ENCODE measurements at places on chromosomes 6 and 20. TPM values are rescaled to one million over a fixed set of nuclear protein-coding genes. Genes with fewer than 3 reads are reported as not detected.

Gene PAK5
- 0.05 TPM for total RNA-seq

Gene DBNDD2
- 17.6 TPM for total RNA-seq

Gene TMEM244
- total RNA-seq: not detected

Gene PPP1R3G
- total RNA-seq: 1.3 TPM

Gene DACT2
- not detected for total RNA-seq

Gene ZSCAN31
- total RNA-seq: 20.4 TPM

Gene FAM209A
- total RNA-seq: not detected

Gene LHFPL5
- total RNA-seq: not detected

Gene AP5S1
- 35.7 TPM for total RNA-seq

Gene SOX12
- 5.1 TPM for total RNA-seq

Gene FNDC11
- total RNA-seq: not detected

Gene PPP1R14C
- not detected for total RNA-seq

Gene HUS1B
- total RNA-seq: 0.15 TPM

Gene EFCAB8
- not detected for total RNA-seq

Gene HEY2
- not detected for total RNA-seq

Gene CYP21A2
- total RNA-seq: not detected

Gene ME1
- total RNA-seq: 11.6 TPM

Gene RPN2
- total RNA-seq: 724 TPM

Gene ZNF391
- total RNA-seq: 6.6 TPM

Gene HLA-DQA1
- total RNA-seq: not detected

Gene GJA1
- 39.2 TPM for total RNA-seq

Gene SPINT4
- total RNA-seq: not detected

Gene SLC24A3
- 2.8 TPM for total RNA-seq

Gene DNAAF9
- 3.0 TPM for total RNA-seq

Gene UNC5CL
- total RNA-seq: 0.20 TPM

Gene IP6K3
- total RNA-seq: not detected

Gene PRSS16
- total RNA-seq: 5.4 TPM

Gene MED23
- total RNA-seq: 21.6 TPM

Gene TPX2
- 319 TPM for total RNA-seq

Gene CLPSL2
- not detected for total RNA-seq

Gene PLN
- 0.05 TPM for total RNA-seq

Gene EIF2S2
- total RNA-seq: 179 TPM

Gene IRF4
- total RNA-seq: not detected

Gene CABLES2
- 19.9 TPM for total RNA-seq

Gene SNAP91
- total RNA-seq: not detected

Gene SIRPD
- total RNA-seq: not detected

Gene HLA-DRA
- 1.2 TPM for total RNA-seq

Gene ULBP3
- total RNA-seq: 10.5 TPM

Gene GNAS
- total RNA-seq: 1,151 TPM

Gene NKX2-2
- 2.6 TPM for total RNA-seq

Gene UTRN
- total RNA-seq: 93.3 TPM

Gene BMP5
- not detected for total RNA-seq

Gene SLC26A8
- total RNA-seq: not detected

Gene CDH22
- not detected for total RNA-seq

Gene VWA7
- 0.94 TPM for total RNA-seq

Gene LY6G5B
- total RNA-seq: 1.1 TPM

Gene PRDM1
- 8.0 TPM for total RNA-seq

Gene MYCT1
- total RNA-seq: 0.37 TPM
